ENCODE measurements at places on chromosomes 13 and 19. TPM values are rescaled to one million over a fixed set of nuclear protein-coding genes. Genes with fewer than 3 reads are reported as not detected.

DIRAS1 gene
- 11.1 TPM for polyA plus RNA-seq

MADCAM1 gene
- 0.10 TPM for polyA plus RNA-seq

VAV1 gene
- not detected for polyA plus RNA-seq

ZNF829 gene
- polyA plus RNA-seq = 1.2 TPM

PRR20D gene
- polyA plus RNA-seq = not detected

CCDC122 gene
- polyA plus RNA-seq = 1.5 TPM

GRIN2D gene
- 0.36 TPM for polyA plus RNA-seq

NLRP9 gene
- not detected for polyA plus RNA-seq

ZNF556 gene
- polyA plus RNA-seq = not detected

ASPDH gene
- polyA plus RNA-seq = not detected

LILRA6 gene
- polyA plus RNA-seq = not detected

- no peak for DNase-seq
Observed at GRCh38 chr19:51365211-51365964, 800 bp downstream of the ETFB start.

DNA sequence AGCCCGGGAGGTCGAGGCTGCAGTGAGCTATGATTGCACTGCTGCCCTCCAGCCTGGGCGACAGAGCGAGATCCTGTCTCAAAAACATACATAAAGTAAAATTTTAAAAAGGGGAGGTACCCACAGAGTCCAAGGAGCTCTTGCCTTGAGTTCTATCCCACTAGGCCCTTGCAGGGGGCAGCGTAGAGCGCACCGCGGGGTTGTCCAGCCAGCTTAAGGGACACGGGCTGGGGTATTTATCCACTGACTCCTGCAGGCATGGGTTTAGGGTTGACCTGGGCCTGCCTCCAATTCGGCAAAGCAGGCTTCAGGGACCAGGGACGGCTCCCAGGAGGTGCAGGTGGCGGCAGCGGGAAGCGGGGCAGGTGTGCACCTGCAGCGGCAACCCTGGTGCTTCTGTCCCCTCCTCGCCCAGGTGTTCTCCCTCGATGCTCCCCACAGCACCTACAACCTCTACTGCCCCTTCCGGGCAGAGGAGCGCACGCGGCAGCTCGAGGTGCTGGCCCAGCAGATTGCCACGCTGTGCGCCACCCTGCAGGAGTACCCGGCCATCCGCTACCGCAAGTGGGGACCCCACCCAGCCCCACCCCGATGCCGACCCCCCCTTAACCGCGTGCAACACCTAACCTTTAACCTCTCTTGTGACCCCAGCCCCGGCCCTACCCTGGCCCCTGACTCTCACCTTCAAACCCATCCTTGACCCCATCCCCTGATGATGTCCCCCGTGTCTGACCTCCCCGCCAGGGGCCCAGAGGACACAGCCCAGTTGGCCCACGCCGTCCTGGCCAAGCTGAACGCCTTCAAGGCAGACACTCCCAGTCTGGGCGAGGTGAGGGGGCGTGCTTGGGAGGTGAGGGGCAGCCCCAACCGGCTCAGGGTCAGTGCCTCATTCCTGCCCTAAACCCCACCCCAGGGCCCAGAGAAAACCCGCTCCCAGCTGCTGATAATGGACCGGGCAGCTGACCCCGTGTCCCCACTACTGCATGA lies 4.7 kb downstream of the STXBP2 start:
- DNase-seq = no peak

GRCh38 chr19:4115818-4116385 lies 8.0 kb downstream of the MAP2K2 start:
- DNase-seq = no peak

DNA sequence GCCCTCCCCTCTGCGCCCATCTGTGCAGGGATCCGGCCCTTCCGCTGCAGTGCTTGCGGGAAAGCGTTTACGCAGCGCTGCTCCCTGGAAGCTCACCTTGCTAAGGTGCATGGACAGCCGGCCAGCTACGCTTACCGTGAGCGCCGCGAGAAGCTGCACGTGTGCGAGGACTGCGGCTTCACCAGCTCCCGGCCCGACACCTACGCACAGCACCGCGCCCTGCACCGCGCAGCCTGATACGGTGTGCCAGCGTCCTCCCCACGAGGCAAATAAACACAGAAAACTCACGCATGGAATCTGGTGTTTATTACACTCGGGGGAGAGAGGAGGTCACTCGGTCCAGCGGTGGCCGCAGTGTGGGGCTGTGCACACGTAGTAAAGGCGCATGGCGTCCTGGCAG lies 1.2 kb downstream of the POLR2I start:
- no peak for DNase-seq

GRCh38 chr19:46368116-46368515 lies 21.2 kb downstream of the PPP5C start:
- no peak for DNase-seq

GRCh38 chr19:489418-490196 lies 6.7 kb upstream of the MADCAM1 start:
- DNase-seq = no peak

DNA sequence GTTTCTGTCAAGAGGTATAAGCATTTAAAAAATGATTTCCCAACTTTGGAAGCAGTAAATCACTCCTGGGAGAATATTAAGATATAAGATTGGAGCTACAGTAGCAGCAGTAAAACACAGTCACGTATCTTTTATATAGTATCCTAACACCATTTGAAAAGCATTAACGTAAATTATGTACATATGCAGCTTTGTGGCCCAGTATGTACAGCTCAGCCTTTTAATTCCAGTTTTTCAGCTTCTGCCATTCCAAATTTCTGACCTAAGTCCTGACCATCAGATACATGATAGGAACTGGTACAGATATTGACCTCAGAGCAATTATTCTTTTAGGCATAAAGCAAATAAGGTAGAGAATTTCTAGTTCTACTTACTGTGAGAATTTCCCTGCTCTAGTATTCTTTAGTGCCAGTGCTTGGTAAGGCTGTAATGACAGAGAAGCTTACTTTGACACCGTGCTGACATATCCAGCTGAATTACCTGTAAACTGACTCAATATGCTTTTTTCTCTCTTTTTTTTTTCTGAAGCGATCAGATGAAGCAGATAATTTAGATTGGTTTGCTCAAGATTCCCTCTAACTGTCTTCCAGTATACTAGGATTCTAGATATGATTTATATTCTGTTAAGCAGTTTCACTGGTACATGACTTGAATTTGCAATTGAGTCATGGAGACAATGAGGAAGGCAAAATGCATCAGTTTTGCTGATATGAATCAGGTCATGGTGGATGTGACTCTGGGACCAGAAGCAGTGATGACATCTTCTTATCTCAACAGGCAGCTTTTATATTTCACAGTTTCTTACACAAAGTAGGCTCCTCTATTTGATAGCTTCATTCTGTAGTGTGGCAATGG lies 703.6 kb downstream of the SLITRK6 start:
- DNase-seq = no peak

GRCh38 chr19:3034406-3034655 lies 5.3 kb upstream of the TLE2 start:
- DNase-seq = no peak

DNA sequence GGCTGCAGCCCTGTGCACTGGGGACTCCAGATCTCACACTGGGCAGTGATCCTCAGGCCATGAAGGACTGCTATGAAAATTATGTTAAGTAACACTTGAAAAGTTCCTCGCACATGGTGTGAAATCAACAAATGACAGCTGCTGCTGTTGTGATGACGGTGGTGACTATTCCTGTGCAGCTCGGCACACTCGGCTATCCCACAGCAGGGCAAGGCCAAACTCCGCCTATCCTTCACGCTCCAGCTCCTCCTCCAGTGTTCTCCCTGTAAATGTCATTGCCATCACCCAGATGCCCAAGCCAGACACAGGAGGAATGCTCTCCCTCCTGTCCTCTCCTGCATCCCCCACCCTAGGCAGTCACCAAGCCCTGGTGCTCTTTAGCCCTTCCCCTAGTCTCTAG lies 31.3 kb downstream of the GRIK5 start:
- DNase-seq = no peak

- DNase-seq = no peak
Observed at GRCh38 chr19:48348045-48348444, 15.7 kb downstream of the TMEM143 start.

DNA sequence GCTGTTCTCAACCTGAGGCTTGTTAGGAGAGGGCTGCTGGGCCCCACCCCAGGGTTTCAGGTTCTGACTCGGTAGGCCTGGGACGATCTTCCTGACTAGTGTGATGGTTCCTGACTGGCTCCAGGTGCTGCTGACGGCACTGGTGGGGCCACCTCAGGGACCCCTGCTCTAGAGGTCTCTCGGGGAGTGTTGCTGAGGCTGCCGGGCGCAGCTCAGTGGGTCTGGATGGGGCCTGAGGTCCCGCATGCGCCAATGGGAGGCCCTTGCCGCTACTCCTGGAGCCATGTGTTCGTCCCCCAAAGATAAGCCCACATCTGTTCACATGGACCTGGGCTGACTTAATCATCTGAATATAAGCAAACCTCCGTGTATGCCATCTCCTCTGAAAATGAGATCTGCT lies 133.0 kb downstream of the ATP11A start:
- no peak for DNase-seq

DNA sequence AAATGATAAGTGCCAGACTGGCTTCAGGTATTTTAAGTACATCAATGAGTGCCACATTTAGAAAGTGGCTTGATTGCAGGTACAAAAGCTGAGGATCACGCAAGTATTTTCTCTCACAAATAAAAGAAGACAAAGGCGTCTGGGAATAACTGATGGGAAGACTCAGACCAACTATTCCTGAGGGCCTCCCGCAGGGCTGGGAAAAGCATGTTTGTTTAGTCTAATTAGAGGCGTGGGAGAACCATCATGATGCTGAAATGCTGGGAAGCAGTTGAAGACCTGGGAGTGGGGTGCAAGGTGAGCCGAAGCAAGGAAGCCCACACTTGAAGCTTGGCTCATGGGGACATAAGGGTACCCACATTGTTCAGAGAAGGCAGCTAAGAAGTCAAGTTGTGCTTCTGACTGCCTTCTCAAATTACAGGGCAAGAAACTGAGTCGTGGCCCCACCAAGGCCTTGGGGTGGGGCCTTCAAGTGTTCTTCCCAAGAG lies 536.0 kb downstream of the MYO16 start:
- no peak for DNase-seq

GRCh38 chr19:4471403-4472173 lies 509 bp upstream of the HDGFL2 start:
- DNase-seq = peak; percentile 100

GRCh38 chr13:112708560-112709240 lies 18.9 kb downstream of the ATP11A start:
- no peak for DNase-seq

DNA sequence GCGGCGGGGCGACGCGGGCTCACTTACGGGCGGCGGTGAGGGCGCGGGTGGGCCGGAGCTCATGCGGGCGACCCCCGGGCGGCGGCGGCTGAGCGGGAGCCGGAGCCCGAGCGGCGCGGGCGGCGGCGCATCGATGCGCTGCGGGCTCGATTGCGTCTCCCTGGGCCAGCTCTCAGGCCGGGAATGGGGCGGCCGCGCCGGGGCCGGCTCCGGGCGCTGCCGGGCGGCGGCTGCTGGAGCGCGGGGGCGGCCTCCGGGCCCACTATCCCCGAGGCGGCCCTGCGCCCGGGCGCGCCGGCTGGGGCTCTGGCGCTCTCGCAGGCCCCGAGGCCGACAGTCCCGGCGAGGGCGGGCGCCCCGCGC lies 1.4 kb upstream of the TSHZ3 start:
- no peak for DNase-seq

- no peak for DNase-seq
Observed at GRCh38 chr13:80707000-80707983, 366.4 kb upstream of the SPRY2 start.

GRCh38 chr19:39211731-39212374 lies 7.8 kb upstream of the SYCN start:
- DNase-seq = no peak

GRCh38 chr19:35005256-35005977 lies 5.3 kb downstream of the GRAMD1A start:
- no peak for DNase-seq

- DNase-seq = no peak
Observed at GRCh38 chr13:106496072-106496997, 39.1 kb downstream of the EFNB2 start.

GRCh38 chr13:33891196-33891742 lies 73.3 kb downstream of the RFC3 start:
- no peak for DNase-seq

- DNase-seq = no peak
Observed at GRCh38 chr13:22061806-22062391, 391.0 kb downstream of the FGF9 start.

DNA sequence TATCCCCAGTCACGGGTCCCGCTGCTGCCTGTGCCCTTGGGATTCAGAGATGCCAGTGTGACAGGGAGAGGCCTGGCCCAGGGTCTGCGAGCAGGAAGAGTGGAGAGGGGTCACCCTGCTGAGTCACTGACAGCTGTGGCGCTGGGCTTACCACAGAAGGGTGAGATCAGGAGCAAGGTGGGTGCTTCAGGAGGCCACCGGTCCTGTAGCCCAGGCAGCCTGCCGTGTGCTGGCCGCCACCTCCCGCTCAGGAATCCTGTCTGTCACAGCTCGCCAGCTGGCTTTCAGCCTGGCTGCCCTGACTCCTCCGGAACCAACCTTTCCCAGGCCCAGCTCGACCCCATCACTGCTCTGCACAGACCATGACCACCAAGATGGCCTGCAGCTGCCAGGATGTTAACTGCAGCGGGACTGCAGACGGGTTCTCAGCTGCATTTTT lies 25.3 kb downstream of the NAXD start:
- DNase-seq = no peak

- no peak for DNase-seq
Observed at GRCh38 chr19:43461303-43461702, 4.1 kb downstream of the LYPD3 start.

DNA sequence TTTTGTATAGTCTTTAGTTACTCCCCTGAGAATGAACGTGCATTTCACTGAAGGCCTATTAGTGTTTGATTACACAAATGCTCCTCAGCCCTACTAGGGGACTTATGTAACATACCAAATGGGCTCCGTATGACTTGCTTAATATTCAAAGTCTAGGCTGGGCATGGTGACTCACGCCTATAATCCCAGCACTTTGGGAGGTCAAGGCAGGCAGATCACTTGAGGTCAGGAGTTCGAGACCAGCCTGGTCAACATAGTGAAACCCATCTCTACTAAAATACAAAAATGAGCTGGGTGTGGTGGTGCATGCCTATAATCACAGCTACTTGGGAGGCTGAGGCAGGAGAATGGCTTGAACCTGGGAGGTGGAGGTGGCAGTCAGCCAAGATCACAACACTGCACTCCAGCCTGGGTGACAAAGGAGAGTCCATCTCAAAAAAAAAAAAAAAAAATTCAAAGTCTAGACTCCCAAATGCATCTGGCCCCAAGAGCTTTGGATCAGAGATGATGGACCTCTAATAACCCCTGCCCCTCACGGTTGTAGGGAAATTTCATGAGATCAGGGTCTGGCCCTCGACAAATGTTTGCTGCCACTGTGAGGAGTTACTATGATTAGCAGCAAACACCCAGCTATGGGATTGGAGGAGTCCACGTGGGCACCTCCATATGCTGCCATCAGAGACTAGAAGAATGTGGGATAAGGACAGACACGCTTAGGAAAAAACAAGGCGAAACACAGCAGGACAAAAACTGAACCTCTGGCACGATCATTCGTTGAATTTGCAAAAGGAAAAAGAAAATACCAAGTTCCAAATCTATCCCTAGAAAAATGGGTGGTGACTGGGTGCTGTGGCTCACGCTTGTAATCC lies 4.6 kb downstream of the FBXO17 start:
- no peak for DNase-seq
